ENCODE measurements at places on chromosomes 2 and 18.

DNA sequence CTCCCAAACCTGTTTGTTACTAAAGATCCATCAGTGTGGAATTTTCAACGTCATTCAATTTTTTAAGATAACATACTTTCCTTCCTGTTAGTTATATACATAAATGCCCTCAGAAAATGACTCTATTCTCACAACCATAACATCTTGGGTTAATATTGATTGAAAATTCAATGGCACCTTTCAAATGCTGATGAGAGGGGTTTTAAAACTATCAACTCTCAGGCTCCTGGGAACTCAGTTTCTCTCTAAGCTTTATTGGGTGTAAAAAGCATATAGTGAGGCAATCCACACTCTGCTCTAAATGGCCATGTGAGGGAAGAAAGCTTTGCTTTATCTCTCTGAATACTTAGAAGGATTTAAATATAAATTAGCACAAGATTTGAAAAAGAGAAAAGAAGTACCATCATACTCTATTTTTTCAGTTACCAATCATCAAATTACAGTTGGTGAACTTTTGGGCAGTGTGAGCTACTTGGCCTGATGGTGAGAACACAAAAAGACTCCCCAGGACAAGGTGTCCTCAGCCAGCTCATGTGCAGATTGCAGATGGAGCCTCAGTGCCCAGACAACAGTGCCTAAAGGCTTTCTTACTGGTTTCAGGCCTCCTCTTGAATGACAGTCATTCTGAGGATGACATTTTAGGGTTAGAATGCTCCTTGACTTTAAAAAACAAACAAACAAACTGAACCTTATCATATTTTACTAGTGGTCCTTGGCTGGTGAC lies 24.6 kb upstream of the CERS6 start:
- peak; percentile 42 for DNase-seq

DNA sequence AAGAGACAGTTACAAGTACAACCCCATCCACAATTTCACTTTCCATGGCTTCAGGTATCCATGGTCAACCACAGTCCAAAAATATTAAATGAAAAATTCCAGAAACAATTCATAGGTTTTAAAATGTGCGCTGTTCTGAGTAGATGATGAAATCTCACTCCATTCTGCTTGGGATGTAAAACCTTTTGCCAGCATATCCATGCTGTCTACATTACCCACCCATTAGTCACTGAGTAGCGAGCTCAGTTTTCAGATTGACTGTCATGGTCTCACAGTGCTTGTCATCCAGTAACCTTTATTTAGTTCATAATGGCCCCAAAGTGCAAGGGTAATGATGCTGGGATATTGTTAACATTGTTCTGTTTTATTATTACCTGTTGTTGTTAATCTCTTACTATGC lies 40.5 kb downstream of the SMAD4 start:
- peak; percentile 22 for DNase-seq

DNA sequence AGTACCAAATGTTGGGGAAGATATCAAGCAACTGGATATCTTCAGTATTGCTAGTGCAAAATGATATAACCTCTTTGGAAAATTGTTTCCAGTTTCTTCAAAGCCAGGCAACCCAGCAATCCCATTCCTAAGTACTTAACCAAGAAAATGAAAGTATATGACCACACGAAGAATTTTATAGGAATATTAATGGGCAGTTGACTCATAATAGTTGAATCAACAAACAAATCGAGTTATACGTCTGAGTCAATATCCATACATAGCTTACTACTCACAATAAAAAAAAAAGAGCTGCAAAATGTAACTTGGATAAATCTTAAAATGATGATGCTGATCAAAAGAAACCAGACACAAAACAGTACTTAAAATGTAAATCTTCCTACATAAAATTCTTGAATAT lies 810.4 kb downstream of the METTL4 start:
- DNase-seq = no peak

DNA sequence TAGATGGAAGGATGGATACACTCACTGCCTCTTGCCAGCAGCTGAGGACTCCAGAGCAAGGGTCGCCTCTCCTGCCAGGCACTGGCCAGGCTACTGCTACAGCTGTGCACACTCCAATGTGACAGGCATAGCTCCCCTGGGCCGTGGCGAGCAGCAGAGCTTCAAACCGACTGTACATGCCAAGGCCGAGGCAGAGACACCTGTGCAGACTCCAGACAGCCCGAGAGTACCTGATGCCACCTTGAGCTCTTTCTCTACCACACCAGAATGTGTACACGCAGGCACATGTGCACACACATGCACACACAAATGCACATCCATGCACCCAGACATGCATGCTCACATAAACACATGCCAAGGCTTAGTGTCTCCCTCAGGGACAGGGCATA lies 508.3 kb upstream of the MYT1L start:
- no peak for DNase-seq
